ENCODE measurements at places on chromosomes 2 and 18.

GRCh38 chr2:193428336-193428818, 1233.6 kb upstream of the TMEFF2 start:
- DNase-seq: no peak

DNA sequence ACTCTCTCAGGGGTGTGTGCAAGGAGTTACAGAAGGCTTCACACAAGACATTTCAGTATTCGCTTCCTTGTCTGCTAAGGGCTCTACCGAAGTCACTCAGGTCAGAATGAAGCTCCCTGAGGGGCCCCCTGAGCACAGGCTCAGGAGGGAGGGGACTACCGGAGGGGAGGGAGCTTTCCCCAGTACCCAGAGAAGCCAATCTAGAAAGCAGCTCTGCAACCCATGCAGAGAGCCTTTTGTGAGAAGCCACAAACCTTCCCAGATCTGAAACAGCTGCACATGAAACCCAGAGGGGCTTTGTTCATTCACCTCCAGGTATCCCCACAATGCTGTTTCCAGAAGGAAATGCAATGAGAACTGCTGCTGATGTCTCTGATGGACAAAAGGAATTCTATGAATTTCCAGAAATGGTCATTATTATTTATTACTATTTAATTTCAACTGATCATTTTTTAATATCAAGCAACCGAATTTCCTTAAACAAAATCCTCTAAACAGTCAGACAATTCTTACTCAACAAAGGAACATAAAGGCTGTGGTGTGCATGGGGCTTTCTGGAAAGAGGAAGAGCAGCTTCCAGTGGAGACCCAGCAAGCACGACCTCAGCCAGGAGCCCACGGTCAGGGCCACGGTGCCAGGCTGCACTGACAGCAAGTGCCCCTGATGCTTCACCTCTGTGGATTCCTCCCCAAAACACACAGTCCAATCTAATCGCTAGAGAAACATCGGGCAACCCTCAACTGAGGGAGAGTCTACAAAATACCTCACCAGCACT, 42.0 kb downstream of the NDUFA10 start:
- no peak for DNase-seq

GRCh38 chr2:225367482-225367881, 32.0 kb upstream of the NYAP2 start:
- DNase-seq: no peak

GRCh38 chr18:1308686-1309085, 404.0 kb downstream of the ADCYAP1 start:
- DNase-seq: no peak

DNA sequence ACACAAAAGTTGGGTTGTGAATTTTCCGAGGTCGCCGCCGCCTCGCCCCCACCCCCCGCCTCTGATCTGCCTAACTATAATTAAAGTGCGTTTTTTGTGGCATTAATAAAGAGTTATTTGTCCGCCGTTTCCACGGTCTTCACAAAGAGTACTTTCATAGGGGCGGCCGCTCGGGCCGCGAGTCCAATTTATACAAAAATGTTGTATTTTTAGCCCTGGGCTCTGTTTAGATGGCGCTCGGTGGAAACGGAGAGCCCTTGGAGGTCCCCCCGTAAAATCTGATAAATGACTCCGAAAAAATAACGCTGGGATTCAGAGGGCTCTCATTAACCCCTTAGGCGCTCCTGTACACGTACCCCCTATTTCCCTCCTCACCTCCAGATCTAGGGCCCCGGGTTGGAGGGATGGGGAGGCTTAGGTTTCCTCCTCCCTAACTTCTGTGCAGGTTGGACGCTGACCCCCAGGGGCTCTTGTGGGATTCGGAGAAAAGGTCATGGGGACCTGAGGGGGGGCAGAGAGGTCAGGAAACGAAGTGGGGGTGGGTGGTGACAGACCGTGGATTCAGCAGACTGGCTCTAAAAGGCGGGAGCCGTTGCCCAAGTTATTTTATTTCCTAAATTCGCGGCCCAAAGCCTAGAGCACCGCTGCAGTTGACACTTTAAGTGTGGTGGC, 1.9 kb downstream of the CYP26B1 start:
- no peak for DNase-seq

DNA sequence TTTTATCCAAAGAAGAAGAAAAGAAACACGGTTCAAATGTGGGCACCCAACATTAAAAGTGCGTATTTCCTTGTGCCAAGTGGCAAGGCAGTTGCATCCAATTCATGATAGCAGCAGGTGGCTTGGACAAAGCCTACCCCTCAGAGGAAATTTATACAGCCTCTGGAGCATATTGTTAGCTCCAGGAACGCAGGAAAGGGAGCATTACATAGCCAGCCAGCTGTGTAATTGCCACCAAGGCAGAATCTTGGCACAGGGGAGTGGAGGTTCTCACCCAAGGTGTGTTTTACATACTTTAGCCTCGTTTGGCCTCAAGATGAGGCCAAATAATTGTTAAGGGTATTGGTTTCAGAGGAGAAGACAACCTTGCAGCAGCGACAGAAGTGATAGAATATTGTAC, 526.9 kb downstream of the TMEM182 start:
- no peak for DNase-seq

DNA sequence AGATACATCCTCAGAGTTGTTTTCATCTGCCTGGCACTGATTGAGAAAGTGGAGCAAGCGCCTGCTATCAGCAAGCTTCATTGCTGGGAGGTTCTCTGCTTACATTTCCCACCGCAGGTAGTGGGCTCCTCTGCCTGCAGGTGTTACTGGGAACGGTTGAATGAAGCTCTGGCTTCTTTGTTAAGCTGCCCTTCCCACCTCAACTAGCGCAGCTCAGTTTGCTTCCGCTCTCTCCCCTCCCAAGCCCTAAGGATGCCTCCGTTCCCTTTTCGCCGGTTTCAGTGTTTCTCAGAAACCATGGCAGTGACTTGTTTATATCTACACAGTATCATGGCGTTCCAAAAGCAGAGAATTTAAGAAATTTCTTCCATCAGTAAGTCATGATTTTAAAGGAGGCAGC, 72.2 kb upstream of the B3GNT7 start:
- no peak for DNase-seq

DNA sequence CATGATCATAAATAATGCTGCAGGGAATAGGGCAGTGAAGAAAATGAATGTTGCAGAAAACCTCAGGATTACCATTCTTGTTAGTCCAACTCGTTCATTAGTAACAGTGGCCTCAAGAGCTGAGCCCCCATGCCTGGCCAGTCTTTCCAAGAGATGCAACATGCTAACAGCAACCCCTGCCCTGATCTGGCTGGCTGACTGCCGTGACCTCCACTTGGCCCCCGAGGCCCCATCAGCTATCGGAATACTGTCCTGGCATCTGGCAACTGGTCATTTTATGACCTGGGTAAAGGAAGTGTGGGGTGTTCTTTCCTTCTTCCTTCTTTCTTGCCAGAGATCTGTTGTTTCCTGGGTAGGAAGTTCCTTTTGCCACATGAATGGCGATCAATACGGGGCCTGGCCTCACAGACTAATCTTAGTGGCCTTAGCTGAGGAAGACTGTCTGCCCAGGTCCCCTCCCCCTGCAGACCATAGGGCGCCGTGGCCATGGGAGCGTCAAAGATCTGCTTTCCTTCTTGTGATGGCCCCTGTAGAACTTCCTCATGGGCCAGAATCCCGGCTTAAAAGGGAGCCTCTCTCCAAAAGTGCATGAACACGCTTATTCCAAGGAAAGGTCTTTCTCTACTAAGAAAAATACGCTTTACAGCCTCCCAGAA, 10.6 kb upstream of the TRABD2A start:
- no peak for DNase-seq

GRCh38 chr2:72089537-72089936, 58.1 kb downstream of the CYP26B1 start:
- no peak for DNase-seq

DNA sequence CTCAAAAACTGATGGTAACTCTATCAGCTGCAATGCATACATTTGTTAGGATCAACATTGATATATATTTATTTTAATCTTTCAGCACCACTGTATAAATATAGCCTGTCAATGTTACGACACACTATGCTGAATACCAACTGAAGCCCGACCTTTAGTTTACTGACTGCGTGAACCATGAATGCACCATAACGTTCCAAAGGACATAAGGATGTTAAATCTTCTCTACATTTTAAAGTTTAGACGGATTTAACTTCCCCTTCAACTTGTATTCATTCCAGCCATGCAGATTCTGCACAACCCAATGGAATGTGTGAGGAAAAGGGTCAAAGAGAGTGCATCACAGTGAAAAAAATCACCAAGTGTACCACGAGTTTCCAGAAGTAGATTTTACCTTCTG, 489.5 kb downstream of the IRS1 start:
- DNase-seq: no peak

GRCh38 chr2:199223791-199224190, 233.9 kb downstream of the SATB2 start:
- no peak for DNase-seq

- DNase-seq: no peak
Measured at GRCh38 chr2:20062615-20063545, 11.5 kb upstream of the LAPTM4A start.

DNA sequence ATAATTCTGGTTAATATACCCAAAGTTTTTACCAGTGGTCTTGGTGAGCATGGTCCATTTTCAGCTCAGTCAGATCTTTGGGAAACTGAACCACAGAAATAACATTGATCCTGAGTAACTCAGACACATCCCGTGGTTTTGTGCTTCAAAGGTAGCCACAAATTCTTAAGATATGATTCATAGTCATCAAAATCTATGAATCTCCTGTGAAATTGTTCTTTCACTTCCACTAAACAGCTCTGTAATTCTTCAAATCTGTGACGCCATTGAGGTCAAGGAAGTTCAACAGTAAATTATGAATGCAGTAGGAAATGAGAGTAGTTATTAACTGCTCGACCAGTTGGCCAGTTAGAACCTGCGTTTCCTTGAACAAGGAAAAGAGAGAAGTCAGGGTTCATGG, 147.3 kb downstream of the IRS1 start:
- no peak for DNase-seq

GRCh38 chr2:108701806-108702205, 17.5 kb upstream of the RANBP2 start:
- no peak for DNase-seq

GRCh38 chr2:11248-11941, 34.9 kb downstream of the FAM110C start:
- no peak for DNase-seq

DNA sequence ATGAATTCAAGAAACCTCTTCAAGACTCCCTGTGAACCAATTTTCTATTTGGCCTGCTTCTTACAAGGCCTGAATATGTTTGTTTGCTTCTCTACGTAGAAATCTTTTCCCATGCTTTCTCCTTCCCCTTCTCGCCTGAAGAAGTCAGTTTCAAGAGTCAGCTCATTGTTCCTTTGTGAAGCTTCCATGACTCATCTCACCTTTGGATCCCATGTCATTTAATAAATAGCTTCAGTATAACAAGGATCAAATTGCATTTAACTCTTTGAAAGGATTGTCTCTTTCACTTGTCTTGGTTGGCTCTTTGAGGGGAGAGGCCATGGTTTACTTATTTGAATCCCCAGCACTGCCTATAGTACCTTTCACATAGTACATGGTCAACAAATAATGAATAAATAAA, 28.4 kb downstream of the CPS1 start:
- DNase-seq: no peak

DNA sequence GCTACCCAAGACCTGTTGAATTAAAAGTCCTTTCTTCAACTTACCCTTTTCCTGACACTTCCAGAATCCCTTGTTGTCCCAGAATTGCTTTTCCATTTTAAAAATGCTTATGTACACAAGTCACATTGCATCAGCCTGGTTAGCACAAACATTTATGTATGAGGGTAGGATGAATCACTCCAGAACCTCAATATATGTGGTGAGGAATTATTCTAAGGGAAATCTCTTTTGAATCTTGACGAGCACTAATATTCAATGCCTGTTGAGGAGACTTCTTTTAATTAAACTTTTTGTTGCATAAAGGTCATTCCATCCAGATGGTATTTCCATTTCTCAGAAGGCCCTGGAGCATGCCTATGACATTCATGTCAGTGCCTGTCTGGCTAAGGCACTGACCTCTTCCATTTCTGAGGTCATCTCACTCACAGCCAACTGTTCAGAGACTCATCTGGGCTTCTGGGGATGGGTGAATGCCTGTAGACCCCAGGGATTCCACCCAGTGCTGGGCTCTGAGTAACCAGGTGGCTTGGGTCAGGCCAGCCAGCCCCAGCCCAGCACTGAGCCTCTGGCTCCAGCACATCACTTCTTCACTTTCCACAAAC, 28.2 kb downstream of the ACMSD start:
- DNase-seq: no peak

DNA sequence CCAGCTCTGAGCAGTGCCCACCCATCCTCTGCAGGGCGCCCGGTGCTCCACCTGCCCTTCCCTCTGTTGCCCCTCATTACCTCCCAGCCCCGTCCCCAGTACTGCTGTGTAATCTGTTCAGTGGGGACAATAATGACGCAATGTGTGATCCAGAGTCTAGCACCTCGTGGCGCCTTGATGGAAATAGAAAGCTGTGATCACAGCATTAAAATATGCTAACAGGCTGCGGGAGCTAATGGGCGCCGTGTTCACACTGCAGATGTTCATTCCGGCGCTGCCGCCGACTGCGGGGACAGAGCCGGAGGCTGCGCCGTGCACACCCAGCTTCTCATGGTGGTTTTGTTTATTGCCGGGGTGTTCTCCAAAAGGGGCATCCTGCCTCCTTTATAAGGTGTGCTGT, 235.2 kb downstream of the LDLRAD4 start:
- no peak for DNase-seq

- DNase-seq: no peak
Measured at GRCh38 chr2:109348671-109349502, 219.9 kb downstream of the SH3RF3 start.

DNA sequence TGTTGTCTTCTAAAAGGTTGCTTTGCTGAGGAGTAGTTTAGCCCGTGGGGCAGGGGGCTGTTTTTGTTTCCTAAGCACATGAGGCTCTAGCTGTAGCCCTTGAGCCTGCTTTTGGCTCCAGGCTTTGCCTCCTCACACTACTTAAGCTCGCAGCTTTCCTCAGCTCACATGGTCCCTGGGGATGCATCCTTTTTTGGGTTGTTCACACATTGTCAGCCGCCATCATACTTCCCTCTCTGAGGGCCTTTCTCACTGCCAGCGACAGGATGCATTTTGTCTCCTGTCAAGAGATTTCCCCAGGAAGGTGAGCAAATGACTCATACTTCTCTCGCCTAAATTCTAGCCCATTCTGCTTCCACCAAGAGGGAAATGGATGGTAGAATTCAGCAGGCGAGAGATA, 279.5 kb upstream of the PKDCC start:
- DNase-seq: no peak

- no peak for DNase-seq
Measured at GRCh38 chr2:20193185-20193584, 31.7 kb downstream of the SDC1 start.

GRCh38 chr2:206083602-206084438, 2.2 kb downstream of the INO80D start:
- DNase-seq: no peak

GRCh38 chr2:70658476-70658875, 104.8 kb upstream of the TGFA start:
- no peak for DNase-seq

GRCh38 chr2:120018549-120018948, 5.7 kb downstream of the EPB41L5 start:
- no peak for DNase-seq

DNA sequence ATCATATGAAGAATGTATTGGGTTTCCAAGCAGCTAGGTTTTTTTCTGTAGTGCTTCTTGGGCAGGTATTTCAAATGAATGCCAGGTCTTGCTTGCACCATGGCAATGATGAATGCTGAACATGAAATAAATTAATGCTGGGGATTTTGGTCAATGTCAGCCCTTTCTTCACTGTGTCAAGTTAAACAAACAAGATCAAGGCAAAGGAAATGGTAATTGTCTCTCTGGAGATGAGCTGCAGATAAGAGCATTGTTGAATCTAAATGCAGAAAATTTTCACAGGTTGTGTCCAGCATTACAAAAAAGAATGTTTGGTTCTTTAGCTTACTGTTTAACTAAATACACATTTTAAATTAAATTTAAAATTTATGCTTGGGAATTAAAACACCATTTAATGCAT, 144.3 kb downstream of the GPD2 start:
- DNase-seq: no peak
